ENCODE measurements at places on chromosomes 1 and 21. TPM values are rescaled to one million over a fixed set of nuclear protein-coding genes. Genes with fewer than 3 reads are reported as not detected.

Gene AUNIP
- polyA plus RNA-seq = 21.9 TPM

Gene EPHA2
- 8.5 TPM for polyA plus RNA-seq

Gene LCE2C
- polyA plus RNA-seq = not detected

Gene PIGR
- polyA plus RNA-seq = not detected

Gene CD1B
- polyA plus RNA-seq = not detected
